Erythroblast (primary cell): ENCODE measurements at places on chromosomes 11 and 22.

GRCh38 chr22:45904236-45904635 is 72.7 kb downstream of the WNT7B start:
- no peak for DNase-seq

GRCh38 chr11:105573091-105573490 is 36.8 kb upstream of the GRIA4 start:
- DNase-seq = no peak

GRCh38 chr11:110071197-110071596 is 22.0 kb upstream of the ZC3H12C start:
- no peak for DNase-seq

DNA sequence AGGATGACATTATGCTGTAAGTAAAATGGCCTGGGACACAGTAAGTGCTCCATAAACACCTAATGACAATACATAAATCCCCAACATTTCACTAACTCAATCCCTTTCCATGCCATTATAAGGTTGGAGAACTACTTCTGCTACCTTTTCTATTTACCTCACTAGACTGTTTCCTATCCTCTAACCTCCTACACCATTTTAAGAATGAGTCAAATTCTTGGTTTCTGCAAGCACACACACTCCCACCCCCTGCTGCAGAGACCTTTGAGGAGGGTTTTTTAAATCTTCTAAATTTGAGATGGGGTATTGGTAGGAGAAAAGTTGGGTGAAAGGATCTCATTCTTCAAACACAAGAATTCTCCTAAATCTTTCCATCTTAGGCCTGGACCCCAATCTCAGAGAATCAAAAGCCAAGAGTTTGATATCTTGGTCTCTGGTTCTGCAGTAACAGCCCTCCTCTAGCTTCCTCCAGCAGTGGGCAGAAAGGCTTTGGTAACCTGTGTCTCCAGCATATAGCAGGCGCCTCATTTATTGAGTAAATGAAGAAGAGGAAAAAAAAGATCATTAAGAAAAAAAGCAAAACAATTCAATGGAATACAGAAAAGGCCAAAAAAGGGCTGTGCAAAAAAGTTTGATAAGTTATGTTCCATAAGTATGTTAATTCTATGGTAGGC is 42.3 kb downstream of the SYTL2 start:
- no peak for DNase-seq

- no peak for DNase-seq
These were observed 82.8 kb downstream of the C11orf91 start for GRCh38 chr11:33617672-33618350.

GRCh38 chr11:85133636-85134035 is 493.5 kb downstream of the DLG2 start:
- DNase-seq = no peak

- no peak for DNase-seq
These were observed 21.0 kb downstream of the LDLRAD3 start for GRCh38 chr11:35964841-35965240.

- DNase-seq = no peak
These were observed 67.1 kb upstream of the WNT7B start for GRCh38 chr22:46043816-46044620.

GRCh38 chr11:92769112-92769511 is 200.3 kb upstream of the MTNR1B start:
- no peak for DNase-seq

GRCh38 chr22:23698673-23699235 is 7.9 kb downstream of the RGL4 start:
- DNase-seq = no peak

DNA sequence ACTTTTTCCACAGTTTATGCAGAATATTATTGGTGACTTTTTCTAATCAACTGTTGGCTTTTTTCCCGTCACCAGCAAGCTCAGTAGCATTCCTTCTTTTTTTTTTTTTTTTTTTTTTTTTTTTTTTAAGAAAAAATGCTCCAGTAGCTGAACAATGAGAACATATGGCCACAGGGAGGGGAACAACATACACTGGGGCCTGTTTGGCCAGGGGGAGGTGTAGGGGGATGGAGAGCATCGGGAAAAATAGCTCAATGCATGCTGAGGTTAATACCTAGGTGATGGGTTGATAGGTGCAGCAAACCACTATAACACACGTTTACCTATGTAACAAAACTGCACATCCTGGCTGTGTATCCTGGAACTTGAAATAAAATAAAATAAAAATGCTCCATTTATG is 82.5 kb downstream of the ARHGAP42 start:
- DNase-seq = no peak

- no peak for DNase-seq
These were observed 124.9 kb downstream of the RBFOX2 start for GRCh38 chr22:35903571-35904335.

DNA sequence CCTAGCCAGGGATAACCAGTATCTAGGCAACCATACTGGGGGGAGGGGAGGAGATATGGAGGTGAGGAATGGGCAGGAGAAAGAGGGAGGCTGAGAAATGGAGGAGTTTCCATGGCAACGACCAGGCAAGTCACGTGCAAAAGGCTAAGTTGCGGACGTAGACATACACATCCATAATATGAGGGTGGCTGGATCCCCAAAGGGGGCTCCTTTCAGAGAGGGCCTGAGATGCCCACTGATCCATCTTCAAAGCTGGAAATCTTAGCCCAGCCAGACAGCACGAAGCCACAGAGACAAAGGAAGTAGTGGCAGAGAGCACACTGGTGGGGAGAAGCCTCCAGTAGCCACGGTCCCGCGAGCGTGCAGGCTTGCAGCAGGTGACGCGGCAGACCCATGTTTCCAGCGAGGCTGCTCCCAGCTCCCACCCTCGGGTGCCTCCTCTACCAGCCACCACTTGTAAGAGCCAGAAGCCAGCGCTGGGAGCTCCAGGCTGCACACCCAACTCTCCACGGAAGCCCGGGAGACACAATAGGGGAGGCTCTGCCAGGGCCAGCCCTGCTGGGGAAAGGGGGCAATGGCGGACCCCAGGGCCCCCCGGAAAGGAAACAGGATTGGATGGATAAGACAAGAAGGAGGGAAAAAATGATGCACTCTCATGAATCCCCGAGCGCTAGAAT is 938 bp downstream of the FXYD6 start:
- DNase-seq = no peak

GRCh38 chr11:2870460-2870859 is 15.1 kb downstream of the CDKN1C start:
- DNase-seq = no peak

DNA sequence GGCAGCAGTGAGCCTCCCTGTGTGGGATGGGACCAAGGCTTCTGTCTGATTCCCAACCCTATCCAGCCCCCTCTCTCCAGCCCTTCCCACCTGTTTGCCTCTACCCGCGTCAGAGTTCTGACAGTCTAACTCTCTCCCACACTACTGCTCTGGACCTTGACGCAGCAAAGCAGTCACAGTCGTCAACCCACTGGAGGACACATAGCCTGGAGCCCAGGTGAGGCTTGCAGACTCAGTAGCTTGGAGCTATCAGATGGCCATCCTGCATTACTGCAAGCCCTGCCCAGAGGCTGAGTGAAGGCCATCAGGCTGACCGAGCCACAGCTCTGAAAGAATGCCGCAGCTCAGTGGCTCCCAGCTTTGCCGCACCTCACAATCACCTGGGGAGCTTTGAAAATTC is 3.7 kb downstream of the OAF start:
- DNase-seq = no peak

DNA sequence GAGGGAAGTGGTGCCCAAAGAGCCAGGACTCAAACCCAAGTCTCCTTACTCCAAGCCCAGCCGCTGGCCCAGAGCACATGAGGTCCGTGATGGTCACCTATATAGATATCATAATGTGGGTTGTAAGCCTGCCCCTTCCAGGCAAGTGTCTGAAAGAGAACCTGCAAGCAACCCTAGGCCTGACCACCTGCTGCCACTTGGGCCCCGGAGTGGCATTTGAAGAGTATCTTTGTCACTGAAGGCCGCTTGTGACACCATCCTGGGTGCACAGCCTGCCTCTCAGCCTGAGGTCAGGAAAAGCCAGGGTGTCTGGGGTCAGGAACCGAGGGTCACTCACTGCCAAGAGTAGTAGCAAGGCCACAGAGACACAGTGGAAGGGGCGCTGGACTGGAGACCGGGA is 32.4 kb downstream of the OTOG start:
- DNase-seq = no peak

- no peak for DNase-seq
These were observed 17.9 kb upstream of the TREH start for GRCh38 chr11:118697346-118697745.

GRCh38 chr22:30887861-30888260 is 80.7 kb downstream of the MORC2 start:
- DNase-seq = no peak

DNA sequence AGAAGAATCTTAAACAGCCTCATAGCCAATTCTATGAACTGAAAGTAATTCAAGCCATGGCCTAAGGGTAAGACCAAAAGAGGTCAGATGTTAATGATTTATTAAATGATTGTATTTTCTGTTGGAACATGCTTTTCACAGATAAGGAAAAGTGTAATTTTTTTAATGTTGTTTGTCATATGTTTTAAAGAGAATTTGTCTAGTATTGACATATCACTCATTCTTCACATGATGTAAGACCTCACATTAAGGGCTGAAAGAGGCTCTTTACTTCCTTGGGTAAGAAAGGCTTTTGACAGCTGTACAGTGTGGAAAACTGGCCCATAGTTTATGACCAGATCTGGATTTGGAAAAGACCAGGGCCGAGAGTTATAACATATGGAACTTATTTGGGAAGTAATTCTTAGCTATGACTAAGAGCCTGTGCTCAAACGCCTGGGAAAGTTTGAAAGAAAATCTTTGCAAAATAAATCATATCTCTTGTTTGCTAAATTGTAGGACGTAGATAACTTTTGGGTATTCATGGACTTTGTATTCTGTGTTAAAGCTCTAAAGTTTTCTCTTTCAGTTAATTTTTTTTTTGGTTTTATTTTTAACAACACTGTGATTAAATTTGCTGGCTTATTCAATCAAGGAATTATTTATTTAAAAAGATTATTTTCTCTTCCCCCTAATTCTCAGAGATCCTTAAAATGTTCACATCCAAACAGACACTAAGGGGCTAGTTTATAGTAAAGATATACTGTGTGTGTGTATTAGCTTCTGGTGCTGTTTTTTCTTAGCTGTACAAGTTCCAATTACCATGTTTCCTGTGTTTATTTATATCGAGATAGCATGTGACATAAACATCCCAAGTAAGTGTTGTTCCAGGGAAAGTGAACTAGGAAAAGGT is 162.2 kb downstream of the ARHGAP42 start:
- no peak for DNase-seq

GRCh38 chr11:79040348-79040747 is 400.5 kb downstream of the TENM4 start:
- DNase-seq = no peak

- DNase-seq = no peak
These were observed 5.2 kb upstream of the C22orf42 start for GRCh38 chr22:32164075-32164860.

- peak; percentile 86 for DNase-seq
These were observed 34.2 kb downstream of the PHF21B start for GRCh38 chr22:44975427-44976262.

DNA sequence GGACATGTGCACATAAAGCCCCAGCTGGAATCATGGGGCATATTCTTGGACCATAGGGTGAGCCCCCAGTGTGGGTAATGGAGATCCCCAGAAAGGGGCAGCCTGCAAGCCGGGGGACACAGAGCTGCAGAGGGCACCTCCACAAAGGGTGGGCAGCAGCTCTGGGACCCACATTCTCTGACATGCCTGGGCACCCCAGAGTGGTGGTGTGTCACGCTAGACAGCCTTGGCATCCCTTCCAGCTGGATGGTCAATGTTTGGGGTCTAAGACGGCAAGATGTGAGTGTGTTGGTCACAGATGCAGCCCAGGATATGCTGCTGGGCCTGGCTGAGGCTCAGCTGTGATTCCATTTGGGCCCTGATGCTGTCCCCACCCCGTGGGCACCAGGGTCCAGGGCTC is 9.7 kb downstream of the ADORA2A start:
- DNase-seq = no peak

DNA sequence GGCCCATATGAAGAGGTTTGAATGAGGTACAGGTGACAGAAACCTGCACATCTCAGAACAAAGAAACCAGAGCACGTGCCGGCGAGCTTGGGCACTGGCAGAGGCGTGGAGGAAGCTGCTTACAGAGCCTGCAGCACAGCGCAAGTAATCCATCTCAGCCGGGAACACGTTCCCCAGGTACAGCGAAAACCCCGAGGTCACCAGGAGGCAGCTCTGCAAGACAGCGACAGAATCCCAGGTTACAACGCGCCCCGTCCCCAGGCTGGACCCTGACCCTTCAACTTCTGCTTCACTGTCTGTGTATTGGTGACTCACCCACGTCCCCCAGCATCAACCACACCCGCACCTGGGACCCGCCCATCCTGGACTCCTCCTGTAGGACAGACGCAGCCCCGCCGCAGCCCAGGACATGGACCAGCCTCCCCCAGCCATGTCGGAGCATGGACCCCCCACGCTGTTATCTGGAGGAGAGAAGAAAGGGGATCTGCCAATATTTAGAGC is 2.2 kb downstream of the MLC1 start:
- no peak for DNase-seq

- DNase-seq = no peak
These were observed 3.1 kb upstream of the KCNQ1OT1 start for GRCh38 chr11:2702771-2703362.

- no peak for DNase-seq
These were observed 75.8 kb downstream of the SGSM3 start for GRCh38 chr22:40446203-40446602.

- no peak for DNase-seq
These were observed 5.7 kb upstream of the SNX15 start for GRCh38 chr11:65021509-65021908.

DNA sequence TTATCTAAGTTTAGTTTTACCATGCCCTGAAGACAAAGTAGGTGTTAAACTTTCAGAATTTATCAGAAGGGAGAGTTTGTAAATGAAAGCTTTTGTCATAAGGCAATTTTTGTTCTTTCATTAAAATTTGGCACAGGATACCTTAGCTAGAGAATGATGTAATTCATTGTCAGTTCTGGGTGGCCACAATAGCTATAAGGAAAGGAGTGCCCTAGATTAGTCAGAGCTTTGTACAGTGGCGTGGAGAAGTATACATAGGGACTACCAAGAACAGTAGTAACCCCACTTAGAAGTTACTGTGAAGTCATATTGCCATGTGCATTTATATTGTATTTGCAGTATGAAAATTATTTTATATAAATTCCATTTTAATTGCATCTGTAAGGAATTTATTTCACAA is 126.3 kb upstream of the CARD18 start:
- DNase-seq = no peak

DNA sequence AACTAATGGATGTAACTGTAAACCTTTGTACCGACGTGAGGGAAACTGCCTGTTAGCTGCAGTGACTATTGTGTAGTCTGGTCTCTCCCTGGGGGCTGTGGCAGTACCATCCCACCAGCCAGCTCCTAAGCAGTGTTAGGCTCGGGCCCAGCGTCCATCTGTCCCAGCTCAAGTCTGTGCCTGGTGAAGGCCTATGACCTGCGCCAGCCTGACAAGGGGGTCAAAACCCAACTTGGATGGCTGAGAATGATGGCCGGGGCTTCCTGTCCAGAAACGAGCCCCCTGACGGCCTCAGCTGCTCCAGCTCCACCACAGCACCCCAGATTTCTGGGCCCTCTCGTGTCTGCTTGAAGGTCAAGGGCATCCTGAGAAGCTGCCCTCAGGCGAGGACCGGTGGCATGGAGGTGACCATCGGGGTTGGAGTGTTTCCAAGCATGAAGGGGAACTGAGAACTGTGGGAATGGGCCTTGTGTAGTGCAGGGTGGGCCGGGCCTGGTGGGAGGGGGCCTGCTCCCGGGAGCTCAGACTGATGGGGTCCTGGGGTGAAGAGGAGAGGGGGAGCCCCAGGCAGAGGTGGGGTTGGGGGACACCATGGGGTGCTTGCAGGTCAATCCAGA is 14.3 kb upstream of the SPI1 start:
- DNase-seq = no peak
